A549 treated with AZD2906 at 1 μM for 4 hours (cell line): ENCODE measurements at places on chromosomes 7 and 10. TPM values are rescaled to one million over a fixed set of nuclear protein-coding genes. Genes with fewer than 3 reads are reported as not detected.

The PRR15 gene
- total RNA-seq: 4.6 to 7.2 TPM (median 5.2 TPM) in 5 replicates

The UCN3 gene
- total RNA-seq: not detected in 5 replicates

The LFNG gene
- total RNA-seq: 10.4 to 18.7 TPM (median 18.2 TPM) in 5 replicates

The ACTL6B gene
- not detected in 5 replicates for total RNA-seq
